ENCODE measurements at places on chromosomes 7 and 10.

DNA sequence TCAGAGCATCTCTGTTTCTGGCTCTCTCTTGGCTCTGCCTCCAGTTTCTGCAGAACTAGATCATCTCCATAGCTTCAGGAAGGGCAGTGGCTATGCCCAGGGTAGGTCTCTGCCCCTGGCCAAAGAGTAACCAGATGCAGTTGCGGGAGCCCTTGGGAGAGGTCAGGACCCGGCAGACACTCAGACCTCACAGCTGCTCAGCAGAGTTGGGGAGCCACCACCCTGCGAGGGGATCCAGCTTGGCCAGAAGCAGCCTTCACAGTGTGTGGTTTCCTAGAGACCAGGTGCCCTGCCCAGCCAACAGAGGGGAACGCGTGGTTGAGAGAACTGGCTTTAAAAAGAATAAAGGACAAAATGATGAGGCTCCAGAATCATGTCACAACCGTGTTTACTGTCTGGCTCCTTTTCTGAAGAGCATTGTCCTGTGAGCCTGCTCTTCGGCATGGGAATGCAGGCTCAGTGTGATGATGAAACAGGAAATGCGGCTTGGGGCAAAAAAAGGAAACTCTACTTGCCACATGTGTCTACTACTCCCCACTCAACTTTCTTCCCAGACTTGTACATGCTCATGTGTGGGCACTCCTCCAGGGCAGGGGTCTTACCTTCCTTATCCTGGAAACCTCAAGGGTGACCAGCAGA lies 243.1 kb downstream of the INHBA start:
- DNase-seq: no peak

GRCh38 chr10:129760003-129760315 lies 204.1 kb downstream of the EBF3 start:
- DNase-seq: no peak

- no peak for DNase-seq
These were observed 3.5 kb downstream of the AQP1 start for GRCh38 chr7:30915005-30915601.

GRCh38 chr7:116872026-116872425 lies 9.6 kb downstream of the CAPZA2 start:
- no peak for DNase-seq

- DNase-seq: peak; percentile 37
These were observed 919 bp downstream of the MAFK start for GRCh38 chr7:1531263-1531978.

- no peak for DNase-seq
These were observed 18.8 kb downstream of the TMEM196 start for GRCh38 chr7:19754521-19755116.

- no peak for DNase-seq
These were observed 28.1 kb downstream of the DLG5 start for GRCh38 chr10:77898323-77899079.

GRCh38 chr7:4905171-4905570 lies 21.7 kb upstream of the RADIL start:
- no peak for DNase-seq

DNA sequence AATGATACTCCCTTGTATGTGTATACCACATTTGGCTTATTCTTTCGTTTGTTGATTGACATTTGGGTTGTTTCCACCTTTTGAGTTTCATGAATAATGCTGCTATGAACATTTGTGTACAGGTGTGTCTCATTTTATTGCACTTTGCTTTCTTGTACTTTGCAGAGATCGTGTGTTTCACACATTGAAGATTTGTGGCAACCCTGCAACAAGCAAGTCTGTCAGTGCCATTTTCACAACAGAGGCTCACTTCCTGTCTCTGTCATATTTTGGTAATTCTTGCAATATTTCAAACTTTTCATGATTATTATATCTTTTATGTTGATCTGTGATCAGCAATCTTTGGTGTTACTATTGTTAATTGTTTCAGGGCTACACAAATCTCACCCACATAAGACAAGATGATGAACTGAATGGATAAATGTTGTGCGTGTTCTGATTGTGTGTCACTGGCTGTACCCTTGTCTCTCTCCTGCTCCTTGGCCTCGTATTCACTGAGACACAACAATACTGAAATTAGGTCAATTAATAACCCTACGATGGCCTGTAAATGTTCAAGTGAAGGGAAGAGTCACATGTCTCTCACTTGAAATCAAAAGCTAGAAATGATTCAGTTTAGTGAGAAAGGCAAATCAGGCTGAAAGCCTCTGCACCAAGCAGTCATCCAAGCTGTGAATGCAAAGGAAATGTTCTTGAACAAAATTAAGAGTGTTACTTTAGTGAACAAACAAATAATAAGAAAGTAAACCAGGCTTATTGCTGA lies 133.6 kb upstream of the JCAD start:
- no peak for DNase-seq

- DNase-seq: no peak
These were observed 334.3 kb upstream of the SEMA3D start for GRCh38 chr7:85521108-85521694.

DNA sequence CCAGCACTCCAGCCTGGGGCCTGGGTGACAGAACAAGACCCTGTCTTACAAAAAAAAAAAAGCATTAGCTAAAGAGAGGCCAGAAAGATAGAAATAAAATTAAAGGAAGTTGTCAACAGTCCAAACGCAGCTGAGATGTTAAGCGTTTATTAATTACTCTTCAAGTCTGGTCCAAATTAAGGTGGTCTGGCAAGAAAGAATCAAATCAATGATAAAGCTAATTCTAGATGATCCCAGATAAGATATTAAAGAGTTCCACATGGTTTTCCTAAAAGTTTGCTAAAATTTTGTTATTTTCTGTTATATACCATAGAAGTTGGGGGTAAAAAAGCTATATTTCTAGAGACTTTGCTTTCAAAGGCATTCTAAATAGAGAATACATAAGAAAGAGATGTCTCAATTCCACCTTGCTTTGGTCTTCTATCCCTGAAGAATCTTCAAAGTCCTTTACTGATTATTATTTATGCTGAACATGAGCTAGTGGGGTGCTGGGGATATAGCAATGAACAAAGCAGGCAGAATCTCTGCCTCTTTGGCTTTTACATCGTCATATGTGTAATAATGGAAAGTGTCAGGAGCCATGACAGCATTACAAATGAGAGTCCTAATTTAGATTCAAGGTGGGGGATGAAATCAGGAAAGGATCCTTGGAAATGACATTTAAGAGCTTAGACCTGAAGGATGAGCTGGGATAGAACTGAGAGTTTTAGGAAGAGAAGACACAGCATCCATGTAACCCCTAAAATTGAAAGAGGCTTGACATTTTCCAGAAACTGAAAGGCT lies 23.4 kb downstream of the FRA10AC1 start:
- no peak for DNase-seq

- no peak for DNase-seq
These were observed 15.9 kb downstream of the DLG5 start for GRCh38 chr10:77910524-77911145.

- DNase-seq: no peak
These were observed 30.9 kb downstream of the ANKRD16 start for GRCh38 chr10:5858811-5859210.

- DNase-seq: no peak
These were observed 188.8 kb upstream of the SVIL start for GRCh38 chr10:29823553-29824080.

DNA sequence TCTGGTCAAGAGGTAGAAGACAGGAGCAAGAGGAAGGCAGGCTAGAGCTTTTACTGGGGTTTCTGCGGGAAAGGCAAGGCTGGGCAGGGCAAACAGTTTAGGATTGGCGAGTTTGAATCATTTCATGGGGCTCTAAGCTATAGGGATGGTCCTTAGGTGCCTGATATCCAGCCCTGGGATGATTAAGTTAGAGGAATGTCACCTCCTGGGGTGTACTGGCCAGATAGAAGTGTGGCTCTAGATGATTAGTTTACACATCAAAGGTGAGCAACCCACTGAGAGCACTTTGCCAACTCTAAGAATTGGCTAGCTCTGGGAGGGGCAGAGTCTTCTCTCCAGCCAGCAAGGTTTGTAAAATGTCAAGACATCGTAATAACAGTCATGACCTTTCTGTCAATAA lies 52.4 kb downstream of the ZNF365 start:
- DNase-seq: no peak

GRCh38 chr10:92574548-92575261 lies 812 bp upstream of the IDE start:
- no peak for DNase-seq

DNA sequence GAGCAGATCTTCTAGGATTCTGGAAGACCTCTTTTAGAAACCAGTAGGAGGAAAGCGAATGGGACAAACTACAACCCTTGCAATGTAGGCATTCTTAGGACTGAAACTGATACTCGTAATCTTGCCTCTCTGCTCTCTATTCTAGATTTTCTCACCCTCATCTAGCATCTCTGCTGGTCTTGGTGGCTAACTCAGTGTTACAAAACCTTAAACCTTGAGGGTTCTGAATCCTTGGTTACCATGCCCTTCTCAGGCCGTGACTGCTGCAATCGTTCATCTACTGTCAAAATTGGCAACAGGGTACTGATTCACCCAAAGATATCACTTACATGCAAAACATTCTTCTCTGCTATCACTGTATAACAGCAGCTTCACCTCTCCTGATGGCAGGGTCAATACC lies 55.2 kb downstream of the SAMD9 start:
- DNase-seq: no peak

DNA sequence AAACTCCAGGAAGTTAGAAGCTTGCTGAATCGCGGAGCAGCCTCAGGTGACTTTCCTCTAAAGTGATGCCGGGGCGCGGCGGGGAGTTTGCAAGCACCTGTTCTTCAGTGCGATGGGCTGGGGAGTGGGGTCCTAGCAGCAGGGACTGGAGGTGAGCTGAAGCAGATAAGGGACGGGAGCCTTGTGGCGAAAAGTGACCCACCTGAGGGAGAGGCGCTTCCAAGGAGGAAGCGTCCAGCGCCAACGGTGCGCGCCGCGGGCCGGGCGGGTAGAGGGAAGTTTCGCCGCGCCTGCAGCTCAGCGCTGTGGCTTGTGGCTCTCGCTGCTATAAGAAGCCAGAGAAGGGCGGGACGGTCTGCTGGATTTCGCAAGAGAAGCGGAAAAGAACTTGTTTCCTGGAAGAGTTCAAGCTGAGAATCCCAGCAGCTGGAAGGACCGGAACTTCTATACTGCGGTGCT lies at the start of gene STEAP4:
Gene STEAP4, minus strand, starts transcription at position 305 of the 459 bp plus-strand sequence. CDS start 22,625 bp downstream, outside the sequence.
- peak; percentile 4 for DNase-seq

- DNase-seq: no peak
These were observed 23.2 kb upstream of the LAMB1 start for GRCh38 chr7:108026116-108026515.

- DNase-seq: no peak
These were observed 197.2 kb downstream of the ADARB2 start for GRCh38 chr10:1540144-1540543.

GRCh38 chr10:43921478-43921877 lies 272.8 kb upstream of the ZNF32 start:
- DNase-seq: no peak

- no peak for DNase-seq
These were observed 115.3 kb downstream of the ST7 start for GRCh38 chr7:117068511-117069145.

- no peak for DNase-seq
These were observed 512.3 kb downstream of the INHBA start for GRCh38 chr7:41190581-41190980.

GRCh38 chr7:82202965-82203364 lies 240.6 kb downstream of the CACNA2D1 start:
- no peak for DNase-seq

GRCh38 chr7:107945332-107945731 lies 54.3 kb downstream of the DLD start:
- DNase-seq: no peak

Measured in activated naive CD8-positive, alpha-beta T cell treated with anti-CD3 and anti-CD28 coated beads, Interleukin-2, amount 50 U/mL, for 24 hours (primary cell).